ENCODE measurements at places on chromosomes 6 and 20. TPM values are rescaled to one million over a fixed set of nuclear protein-coding genes. Genes with fewer than 3 reads are reported as not detected.

The STX11 gene
- total RNA-seq: 34.0 TPM

The DIDO1 gene
- total RNA-seq: 50.0 TPM

The NELFCD gene
- 66.2 TPM for total RNA-seq

The ANGPT4 gene
- total RNA-seq: not detected

- no peak for DNase-seq
These were observed 29.9 kb downstream of the GABRR2 start for GRCh38 chr6:89284963-89285735.

- DNase-seq: no peak
These were observed 13.9 kb upstream of the CCDC167 start for GRCh38 chr6:37513576-37513975.

DNA sequence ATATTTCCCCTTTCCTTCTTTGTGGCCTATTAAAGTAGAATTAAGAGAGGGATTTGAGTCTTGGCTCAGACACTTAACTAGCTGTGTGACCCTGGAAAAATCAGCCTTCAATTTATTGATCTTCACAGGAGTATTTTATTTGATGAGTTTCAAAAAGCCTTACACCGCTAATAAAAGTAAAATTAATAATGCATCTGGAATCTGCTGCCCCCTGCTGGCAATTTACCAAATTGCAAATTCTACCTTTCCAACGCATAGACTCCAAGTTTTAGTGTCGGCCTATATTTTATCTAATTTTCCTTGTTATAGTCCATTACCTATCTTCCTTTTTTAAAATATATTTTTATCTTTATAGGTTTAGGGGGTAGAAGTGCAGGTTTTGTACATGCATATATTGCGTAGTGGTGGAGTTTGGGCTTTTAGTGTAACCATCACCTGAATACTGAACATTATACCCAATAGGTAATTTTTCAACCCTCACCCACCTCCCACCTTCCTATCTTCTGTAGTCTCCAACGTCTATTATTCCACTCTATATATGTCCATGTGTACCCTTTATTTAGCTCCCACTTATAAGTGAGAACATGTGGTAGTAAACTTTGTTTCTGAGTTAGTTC, 46.3 kb downstream of the GOPC start:
- peak; percentile 44 for DNase-seq

DNA sequence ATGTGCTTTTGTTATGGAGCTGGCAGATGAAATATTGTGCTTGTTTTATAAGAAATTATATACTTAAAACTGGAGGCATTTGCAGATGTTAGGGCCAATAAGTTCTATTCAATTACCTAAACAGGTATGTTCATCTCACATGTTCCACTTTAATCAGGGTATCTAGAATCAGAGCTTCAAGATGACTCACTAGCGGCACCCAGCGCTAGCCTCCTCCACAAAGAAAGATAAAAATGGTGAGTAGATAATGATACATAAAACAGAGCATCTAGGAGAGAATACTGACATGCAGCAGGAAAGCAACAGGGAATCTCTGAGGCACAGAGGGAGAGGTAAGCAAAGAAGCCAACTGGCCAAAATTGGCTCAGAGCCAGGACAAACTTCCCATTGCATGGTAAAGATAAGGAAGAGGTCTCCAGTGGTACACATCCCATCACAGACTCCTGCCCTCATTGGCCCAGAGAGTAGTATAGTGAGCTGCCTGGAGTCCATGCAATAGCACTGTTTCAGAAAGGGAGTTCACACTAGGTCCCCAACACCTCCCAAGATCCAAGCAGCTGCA, 200.7 kb upstream of the SPTLC3 start:
- DNase-seq: no peak

DNA sequence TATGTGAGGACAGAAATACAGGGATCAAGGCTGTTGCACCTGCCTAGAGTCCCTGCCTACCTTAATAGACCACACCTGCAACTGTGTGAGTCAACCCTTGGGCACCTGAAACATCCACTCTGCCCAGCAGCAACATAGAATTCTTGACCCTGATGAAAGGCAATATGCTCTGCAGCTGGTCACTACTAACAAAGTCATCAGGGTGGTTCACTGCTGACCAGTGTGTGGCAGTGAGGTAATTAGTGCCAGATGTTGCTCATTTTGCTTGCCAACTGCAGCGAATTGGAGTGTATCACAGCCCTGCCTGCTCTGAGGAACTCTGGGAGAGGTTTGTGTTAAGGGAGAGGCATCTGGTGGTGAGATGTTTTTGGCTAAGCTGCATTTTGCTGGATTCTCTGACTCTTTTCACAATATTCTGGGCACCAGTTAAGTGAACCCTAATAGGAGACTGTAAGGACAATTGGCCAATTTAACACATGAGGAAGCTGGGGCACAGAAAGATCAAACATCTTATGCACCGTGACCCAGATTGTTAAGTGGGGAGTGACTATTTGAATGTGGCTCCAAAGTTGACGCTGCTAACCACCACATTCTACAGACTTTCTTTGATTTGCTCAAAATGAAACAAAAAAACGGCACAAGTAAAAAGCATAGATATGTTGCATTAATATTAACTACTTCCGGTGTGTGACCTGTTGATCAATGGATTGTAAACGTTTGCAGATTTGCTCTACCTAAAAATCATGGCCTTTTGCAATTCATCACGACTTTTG, 61.9 kb upstream of the OPRM1 start:
- DNase-seq: no peak

DNA sequence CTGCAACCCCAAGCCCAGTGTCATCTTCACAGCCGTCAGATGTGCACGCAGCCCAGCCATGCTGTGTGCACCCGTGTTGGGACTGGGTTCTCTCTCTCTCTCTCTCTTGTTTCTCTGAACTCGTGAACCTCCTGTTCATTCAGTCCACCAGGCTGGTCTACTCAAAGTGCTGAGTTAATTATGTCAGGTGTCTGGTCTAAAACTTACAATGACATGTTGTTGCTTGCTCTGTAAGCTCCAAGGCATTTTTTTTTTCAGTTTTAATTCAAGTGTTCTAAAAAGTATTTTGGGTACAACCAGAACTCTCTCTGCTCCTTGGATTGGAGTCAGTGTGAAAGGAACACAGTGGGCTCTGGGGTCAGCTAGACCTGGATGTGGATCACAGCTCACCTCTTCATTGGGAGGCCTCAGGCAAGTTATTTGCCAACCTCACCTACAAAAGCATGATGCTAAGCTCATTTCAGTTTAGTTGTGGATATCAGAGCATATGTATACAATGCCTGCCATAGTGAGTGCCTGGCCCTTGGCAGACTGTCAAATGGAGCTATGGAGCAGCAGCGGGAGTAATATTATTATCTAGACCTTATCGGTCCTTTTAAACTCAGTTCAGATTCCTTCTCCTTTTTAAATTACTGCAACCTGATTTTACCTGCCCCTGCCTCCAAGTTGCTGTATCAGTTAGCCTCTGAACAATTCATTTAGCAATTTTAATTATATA, 59.5 kb downstream of the PLEKHG1 start:
- no peak for DNase-seq

GRCh38 chr6:3650076-3650958, 101.2 kb downstream of the PXDC1 start:
- no peak for DNase-seq

GRCh38 chr6:165245701-165246100, 63.7 kb downstream of the C6orf118 start:
- DNase-seq: no peak

DNA sequence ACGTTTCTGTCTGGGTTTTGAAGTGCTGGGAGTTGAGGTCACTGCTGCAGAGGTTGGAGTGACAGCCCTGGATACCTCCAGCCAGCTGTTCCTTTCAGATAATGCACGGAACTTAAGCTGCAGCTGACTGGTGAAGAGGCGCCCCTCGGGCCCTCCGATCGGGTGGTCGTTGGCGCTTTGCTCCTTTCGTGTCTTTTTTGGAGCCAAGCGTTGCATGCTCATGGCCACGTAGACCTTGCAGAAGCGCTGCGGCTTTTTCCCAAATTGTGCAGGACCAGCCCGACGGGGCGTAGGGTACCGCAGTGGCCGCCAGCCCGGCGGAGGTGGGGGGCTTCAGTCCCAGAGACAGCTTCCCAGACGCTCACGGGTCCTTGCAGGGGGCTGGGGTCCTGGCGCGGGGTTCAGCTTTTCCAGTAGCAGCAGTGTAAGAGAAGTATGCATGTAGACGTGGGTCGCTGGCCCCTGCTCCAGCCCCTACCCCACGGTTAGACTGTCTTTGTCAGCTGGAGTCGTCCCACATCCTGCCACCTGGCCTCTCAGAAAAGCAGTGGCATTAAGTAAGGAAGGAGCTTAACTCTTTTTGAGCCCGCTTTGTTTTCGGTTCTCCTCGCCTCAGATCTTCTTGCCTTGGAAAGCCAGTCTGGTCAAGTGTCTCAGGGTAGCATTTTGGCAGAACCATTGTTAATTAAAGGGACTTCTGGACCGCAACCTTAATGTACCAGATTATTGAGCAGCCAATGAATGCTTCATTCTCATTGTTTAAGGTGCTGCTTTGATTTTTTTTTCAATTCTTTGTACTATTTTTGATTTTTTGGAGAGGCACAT, 838 bp downstream of the TNFAIP3 start:
- DNase-seq: no peak

DNA sequence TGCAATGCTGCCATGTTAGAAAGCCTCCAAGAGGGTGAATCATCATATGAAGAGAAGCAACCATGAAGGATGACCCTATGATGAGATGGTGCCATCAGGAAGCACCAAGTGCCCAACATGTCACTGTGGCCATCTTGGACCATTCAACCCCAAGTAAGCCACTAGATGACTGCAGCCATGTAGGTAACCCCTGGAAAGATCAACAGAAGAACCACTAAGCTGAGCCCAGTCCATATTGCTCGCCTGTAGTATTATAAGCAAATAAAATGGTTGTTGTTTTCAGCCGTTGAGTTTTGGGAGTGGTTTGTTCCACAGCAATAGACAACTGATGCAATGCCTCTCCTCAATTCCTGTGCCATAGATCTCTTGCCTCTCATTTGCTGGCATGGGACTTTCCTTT, 140.9 kb downstream of the SCML4 start:
- no peak for DNase-seq

- DNase-seq: peak; percentile 81
These were observed 51.2 kb upstream of the RNF182 start for GRCh38 chr6:13873288-13874190.

DNA sequence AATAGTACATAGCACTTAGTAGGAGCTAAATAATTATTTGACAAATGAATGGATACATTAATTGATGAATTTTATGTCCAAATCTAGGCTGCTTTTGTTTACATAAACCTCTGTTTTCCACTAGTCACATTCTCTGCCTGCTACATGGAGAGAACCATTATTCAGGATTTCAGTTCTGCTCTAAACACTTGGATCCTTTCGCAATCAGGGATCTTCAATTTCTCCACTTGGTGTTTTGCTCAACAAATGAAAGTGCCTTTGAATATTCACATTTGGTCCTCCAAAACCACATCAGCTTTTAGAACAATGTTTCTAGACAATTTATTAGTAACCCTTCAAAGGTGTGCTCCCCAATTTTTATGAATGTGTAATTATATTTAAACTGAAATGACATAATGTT, 30.6 kb upstream of the HLA-DQB1 start:
- DNase-seq: no peak

- DNase-seq: no peak
These were observed 113.7 kb upstream of the PRDM1 start for GRCh38 chr6:105972440-105972839.

Measured in activated T-cell treated with anti-CD3 and anti-CD28 coated beads, Interleukin-2, amount 50 U/mL, for 72 hours (primary cell).